ENCODE measurements at places on chromosomes 4 and X.
A peak's percentile ranks its signal among the peaks of the same experiment; 100 is the strongest.

DNA sequence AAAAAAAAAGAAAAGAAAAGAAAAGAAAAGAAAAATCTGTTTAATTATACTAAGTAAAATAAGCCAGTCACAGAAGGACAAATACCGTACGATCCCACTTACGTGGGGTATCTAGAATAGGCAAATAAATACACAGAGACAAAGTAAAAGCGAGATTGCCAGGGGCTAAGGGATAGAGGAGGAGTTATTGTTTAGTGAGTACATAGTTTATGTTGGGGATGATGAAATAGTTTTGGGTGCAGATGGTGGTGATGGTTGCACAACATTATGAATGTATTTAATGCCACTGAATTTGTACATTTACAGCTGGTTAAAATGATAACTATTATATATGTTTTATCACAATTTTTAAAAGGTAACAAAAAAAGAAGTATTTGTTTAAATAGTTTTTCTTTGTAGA lies 7.1 kb downstream of the CA5B start:
- DNase-seq = no peak

GRCh38 chrX:45191820-45192409 lies 8.8 kb downstream of the DIPK2B start:
- no peak for DNase-seq

GRCh38 chr4:17168571-17168970 lies 270.1 kb upstream of the LDB2 start:
- no peak for DNase-seq

DNA sequence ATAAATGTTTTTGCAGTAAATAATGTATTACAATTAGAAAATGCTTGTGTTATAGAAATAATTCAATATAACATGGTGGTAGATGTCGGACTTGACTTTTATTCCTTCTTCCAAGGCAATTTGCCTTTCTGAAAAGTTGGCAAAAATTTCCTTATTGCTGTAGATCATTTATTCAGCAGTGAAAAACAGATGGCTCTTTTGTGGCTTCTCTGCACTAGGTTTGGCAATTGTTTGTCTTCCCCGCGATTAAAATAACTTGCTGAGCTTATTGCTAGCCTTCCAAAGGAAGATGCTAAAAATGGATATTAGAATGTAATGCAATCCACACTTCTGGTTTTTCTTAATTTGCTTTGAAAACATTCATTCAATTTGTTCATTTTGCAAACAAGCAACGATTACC lies 1977.9 kb upstream of the ADGRL3 start:
- DNase-seq = no peak

DNA sequence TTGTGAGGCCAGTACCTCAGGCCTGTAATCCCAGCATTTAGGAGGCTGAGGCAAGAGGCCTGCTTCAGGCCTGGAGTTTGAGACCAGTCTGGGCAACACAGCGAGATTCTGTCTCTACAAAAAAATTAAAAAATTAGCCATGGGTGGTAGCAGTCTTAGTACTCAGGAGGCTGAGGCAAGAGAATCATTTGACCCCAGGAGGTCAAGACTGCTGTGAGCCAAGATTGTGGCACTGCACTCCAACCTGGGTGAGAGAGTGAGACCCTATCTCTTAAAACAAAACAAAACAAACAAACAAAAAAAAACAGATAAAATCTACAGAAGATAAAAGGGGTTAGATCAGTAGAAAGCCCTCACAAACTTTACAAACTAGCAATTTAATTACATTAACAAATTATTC lies 80.7 kb downstream of the MAB21L2 start:
- DNase-seq = no peak

DNA sequence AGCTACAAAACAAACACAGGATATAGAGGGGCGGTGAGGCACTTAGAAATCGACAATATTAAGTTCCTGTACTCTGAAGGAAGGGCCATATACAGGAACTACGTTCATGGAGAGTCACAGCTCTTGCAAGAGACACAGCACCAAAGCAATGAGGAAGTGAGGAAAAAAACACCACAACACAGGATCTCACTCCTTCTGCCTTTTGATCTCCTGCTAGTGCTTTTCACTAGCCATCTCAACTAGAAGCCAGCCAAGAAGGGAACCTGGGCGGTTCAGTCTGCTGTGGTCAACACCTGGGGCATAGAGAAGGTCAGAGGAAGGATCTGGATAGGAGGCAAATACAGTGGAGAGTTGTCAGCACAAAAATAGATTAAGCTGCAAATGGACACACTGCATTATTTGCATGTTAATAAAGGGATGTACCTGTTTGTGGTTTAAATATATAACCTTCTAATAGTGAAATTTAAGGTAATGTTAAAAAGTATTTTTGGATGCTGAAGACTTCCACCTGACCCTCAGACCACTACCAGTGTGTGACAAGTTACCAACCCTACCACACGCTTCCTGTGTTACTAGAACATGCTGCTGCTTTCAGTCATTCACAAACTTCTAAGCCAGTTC lies 104.6 kb downstream of the DTHD1 start:
- no peak for DNase-seq

DNA sequence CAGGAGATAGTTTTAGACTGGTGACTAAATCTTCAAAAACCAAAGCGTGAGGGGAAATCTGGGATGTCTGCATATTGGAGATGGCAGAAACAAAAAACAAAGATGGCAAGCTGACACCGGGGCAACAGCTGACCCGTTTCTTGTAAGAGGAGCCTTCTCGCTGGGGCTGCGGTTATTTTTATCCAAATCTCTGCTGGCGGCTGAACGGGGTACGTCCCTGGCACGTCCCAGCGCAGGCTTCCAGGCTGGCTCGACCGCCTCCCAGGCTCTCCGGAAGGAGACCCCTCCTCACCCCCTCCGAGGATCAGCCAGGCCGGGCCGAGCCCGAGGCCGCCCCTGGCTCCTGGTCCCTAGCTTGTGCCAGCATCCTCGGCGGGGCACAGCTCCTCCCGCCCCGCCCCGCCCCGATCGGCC lies 403 bp downstream of the SGCB start:
- peak; percentile 8 for DNase-seq

DNA sequence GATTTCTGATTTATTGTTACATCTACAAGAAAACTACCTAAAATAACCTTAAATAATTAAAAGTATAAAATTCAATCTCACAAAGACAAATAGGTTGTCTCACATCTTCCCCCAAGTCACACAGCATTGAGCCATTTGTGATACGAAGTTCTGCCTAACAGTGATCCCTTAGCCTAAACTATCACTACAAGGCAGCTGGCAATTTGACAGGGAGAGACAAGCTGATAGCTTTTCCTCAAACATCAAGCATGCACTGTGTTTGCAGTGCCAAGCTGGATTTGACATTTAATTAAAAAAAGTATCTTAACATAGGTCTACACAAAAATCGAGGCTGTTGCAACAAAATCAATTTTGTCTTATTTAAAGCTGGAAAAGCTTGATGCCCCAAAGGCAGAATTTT lies 464.7 kb upstream of the TRAM1L1 start:
- DNase-seq = no peak

DNA sequence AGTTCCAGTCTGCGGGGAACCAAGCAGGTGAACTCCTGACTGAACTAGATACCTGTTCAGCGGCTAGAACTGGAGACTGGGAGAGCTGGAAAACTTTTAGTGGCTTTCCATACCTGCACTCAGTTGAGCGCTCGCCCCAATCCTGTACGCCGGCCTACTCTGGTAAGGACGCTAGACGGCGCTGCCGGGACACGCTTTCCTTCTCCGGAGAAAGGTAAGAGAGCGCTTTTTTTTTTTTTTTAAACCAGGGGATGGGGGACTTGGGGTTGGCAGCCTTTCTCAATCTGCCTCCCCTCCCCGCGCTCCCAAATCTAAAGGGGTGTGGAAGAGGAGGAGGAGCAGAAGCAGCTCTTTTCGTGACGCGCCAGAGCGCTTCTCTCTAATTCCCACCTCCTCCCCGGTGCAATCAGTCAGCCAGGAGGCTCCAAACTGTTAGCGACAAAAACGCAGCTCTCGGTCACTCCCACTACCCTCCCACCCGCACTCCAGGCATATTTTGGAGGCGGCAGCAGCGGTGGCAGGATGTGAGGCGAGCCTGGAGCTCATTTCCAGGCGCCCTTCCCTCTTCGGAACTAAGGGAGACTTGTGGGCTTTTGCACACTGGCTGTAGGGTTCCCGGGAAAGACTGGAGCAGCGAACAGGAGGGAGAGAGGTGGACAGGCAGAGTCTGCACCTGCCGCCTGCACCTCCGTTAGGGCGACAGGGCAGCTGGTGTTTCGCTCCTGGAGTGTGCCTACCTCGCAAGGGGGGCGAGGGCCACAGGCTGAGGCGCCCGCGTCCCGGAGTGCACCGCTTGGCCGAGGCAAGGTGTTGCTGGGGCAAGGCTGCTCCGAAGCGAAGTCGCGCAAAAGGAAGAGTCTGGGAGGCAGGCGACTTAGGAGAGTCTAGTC lies at the start of gene IL1RAPL2:
Gene IL1RAPL2, plus strand, starts transcription at position 409 of the 890 bp plus-strand sequence.
- DNase-seq = no peak

DNA sequence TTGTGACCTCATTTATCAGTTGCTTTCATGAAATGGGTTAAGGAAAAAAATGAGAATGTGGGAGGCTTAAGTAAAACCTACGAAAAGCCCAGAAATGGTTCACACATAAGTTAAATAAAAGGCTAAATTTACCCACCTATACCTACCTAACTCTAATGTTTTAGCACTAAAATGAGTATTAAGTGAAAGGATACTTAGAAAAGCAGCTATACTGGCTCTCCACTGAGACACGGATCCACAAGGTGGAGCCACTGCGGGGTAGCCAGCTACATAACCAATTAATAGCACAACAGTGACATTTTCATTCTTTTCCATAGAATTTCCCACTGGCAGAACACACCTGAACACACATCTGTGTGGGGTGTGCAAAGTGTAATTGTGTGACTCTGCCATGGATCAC lies 101.9 kb downstream of the MAML3 start:
- no peak for DNase-seq

- no peak for DNase-seq
These were observed 48.5 kb upstream of the AGA start for GRCh38 chr4:177490769-177491168.

- DNase-seq = no peak
These were observed 129.9 kb downstream of the DTHD1 start for GRCh38 chr4:36411338-36411737.

All from stimulated activated CD8-positive, alpha-beta memory T cell treated with anti-CD3 and anti-CD28 coated beads, Interleukin-2, amount 100 ng/mL, for 48 hours (primary cell).